ENCODE measurements at places on chromosomes 1 and 21.

DNA sequence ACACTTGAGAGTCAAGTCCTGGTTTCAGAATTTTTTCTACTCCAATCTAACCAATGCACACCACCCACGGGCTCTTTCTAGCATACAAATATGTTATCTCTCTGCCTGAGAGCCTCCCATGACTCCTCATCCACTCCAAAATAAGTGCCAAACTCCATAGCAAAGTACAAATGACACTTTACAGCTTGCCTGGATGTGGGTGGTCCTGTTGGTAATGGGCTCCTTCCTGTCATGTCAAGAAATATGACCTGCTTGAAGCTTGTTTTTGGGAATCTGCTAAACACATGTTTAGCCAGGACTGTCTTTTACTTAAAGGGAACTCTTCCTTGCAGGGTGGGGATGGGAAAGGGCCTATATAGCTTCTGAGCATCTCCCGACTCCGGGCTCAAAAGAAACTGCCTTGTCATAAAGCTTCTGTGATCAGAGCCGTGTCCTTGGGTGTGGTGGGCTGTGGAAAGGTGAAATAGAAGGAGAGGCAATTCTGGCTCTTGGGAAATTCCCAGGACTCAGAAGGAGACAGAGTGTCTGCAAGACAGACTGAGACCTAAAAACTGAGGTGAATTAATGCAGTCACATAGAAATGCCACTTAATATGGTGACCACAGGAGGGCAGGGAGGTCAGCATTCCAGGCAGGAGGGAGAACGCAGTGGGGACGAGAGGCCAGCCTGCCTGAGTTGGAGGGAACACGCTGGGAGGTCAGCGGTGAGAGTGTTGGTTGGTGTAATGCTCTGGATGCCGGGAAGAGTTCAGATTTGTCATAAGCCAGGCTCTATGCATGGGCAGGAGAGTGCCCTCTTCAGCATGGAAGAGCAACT lies 6.1 kb upstream of the IGFN1 start:
- DNase-seq, result no peak

DNA sequence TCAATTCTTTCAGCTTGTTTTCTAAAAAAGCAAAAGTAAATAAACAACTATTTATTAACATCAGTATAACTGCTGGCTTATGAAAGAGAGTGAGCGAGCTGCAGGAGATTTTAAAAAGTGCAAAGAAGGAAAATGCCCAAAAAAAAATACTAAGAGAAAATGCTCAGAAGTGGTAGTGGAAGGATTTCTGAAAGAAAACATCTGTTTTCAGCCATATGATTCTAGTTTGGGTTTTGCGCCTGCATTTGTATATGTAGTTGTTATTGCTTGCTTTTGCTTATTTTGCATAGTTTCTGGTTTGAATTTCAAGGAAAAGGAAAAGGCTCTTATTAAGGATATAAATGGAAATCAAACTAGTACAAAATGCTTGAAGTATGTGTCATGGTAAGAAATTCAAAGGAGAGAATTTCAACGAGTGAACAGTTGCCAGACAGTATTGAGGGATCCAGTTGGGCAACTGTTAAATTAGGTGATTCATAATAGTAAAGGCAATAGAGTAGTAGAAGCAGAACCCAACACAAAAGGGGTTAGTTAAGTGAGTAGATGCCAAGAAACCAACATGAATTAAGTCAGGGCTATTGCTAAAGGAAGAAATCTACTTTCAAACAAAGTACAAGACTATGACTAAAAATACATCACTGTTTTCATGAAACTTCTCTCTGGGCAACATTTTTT lies 1.2 kb downstream of the GBP5 start:
- no peak for DNase-seq

GRCh38 chr1:198575798-198576641 lies 35.5 kb upstream of the ATP6V1G3 start:
- no peak for DNase-seq

GRCh38 chr21:41744028-41744930 lies 22.6 kb downstream of the RIPK4 start:
- DNase-seq, result no peak

DNA sequence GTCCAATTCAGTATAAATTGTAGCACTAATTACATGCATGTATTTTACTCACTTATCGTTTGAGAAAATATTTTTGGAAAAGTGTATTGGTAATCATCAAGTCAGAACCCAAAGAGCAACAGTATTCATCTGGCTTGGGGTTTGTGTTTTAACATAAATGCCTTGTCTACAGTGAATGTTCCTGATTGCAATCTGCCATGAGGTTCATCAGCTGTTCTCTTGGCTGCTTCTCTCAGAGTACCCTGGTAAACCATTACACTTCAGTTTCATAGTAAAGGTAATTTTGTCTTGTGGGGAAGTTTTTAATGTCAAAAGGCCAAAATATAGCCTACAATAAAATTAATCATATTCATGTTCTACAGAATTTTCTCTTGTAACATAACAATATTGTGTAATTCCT lies 150.3 kb downstream of the IFI44 start:
- DNase-seq, result no peak

- no peak for DNase-seq
These were observed 80.6 kb downstream of the TGFBR3 start for GRCh38 chr1:91805311-91805801.

DNA sequence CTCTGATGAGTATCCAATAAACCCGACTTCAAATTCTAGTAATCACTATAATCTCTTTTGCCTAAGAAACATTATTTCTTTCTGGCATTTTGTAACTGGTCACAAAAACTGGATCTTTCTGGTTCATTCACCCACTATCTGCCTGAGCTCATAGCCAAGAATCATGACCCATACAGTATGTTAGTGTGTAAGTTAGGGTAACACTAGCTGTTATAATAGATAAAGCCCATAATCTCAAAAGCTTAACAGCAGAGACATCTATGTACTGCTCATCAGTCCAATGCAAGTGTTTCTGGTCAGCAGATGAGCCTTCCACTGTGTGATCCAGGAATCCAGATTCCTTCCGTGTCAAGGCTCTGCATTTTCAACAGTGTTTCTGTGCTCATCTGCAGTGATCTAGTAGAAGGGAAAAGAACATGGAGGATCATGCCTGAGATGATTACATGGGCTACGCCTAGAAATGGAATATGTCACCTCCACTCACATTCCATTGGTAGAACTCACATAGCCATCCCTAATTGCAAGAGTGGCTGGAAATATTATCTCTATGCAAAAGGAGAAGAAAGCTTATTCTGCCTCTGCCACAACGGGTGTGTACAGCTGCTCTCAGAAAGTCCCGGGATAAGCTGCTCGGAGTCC lies 27.7 kb downstream of the RRAGC start:
- no peak for DNase-seq

DNA sequence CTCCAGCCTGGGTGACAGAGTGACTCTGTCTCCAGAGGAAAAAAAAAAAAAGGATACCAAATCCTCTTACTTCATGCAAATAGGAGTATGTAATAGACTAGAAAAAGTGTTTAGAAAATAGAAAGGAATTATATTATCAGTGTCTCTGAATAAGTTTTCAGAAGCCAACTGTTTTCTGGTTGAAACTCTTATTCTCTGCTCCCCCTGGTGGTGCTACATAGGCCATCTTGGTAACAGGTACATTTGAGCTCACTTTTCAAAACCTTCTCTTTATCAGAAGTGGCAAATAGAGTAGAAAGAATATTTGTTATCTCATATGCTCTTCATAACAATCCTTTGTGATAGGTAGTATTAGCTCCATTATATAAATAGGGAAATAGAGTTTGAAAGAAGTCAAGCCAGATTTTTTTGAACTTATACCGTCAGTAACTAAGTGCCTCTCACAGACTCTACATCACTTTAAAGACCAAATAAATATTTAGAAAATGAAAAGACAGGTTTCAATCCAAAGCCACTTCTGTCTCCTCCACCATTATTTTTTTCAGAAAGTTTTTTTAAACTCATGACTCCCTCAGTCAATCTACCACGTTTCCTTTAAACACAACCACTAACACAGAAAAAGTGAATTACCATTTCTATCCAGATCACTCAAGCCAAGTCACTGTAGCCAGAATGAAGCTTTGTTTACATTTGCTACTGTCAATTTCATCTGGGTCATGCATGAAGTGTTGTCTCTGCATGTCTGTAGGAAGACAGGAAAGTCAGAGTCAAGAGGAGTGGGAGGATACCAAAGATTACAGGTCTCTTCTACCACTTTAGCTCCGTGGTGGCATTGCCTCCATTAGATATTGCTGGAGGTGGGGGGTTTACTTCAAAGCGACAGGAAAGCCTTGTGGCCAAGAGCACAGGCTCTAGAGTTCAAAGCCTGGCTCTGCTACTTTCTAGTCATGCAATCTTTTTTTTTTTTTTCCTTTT lies 45.6 kb downstream of the IL23R start:
- DNase-seq, result no peak

DNA sequence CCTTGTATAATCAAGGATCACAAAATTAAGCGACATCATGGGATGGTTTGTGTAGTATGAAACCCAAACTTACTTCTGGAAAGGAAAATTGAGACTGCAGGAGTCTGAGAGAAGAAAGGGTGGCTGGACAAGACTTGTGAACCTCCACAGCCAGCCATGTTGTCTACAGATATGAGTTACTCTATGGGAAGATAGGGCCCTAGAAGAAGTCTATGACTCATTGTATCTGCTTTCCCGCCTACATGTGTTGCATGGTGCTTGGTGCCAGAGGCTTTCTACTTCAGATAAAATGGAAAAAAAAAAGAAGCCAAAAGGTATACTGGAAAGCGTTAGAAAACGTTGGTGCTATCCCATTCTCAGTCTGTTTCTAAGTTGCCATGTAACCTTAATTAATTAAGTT lies 18.7 kb upstream of the OR6N2 start:
- no peak for DNase-seq

DNA sequence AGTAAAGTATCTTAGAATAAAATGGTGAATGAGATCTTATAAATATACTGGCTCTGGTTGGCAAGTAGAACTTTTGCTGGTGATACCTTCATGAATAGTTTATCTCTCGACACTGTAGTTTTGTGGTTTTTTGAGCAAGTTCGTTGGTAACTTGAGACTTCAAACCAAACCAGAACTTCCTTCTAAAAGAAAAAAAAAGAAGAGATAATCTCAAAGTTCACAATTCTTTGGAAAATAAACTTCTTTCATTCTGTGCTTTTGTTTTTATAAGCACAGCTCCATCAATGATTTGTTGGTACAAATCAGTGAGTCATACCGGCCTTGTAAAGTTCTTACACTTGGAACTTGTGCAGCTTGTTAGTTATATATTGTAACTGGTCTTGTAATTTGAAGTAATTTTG lies 2.3 kb downstream of the HIPK1 start:
- no peak for DNase-seq

Measured in effector memory CD4-positive, alpha-beta T cell (primary cell).